Activated naive CD4-positive, alpha-beta T cell (primary cell): ENCODE measurements at places on chromosomes 4 and X.

GRCh38 chr4:125750399-125750798, 435.6 kb downstream of the FAT4 start:
- DNase-seq, result no peak

DNA sequence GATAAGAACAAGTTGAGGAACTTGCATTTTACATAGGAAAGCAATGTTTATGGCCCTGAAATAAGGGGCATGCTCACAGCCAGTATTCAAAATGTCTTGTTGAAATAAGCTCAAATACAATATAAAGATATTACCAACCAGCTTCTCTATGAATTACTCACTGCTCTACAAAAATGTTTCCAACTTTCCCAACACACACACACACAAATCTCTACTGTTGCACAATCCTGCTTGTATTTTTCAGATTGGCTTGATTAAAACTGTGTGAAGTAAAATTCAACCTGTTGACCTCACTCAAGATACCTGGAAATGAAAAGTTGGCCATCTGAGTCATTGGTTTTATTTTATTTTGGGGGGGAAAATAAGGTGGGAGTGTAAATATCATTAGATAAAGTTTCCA, 128.6 kb downstream of the CHIC2 start:
- no peak for DNase-seq

- no peak for DNase-seq
Measured at GRCh38 chrX:125742811-125743210, 423.1 kb downstream of the TEX13C start.

GRCh38 chrX:123153846-123154335, 30.2 kb upstream of the GRIA3 start:
- DNase-seq, result no peak

DNA sequence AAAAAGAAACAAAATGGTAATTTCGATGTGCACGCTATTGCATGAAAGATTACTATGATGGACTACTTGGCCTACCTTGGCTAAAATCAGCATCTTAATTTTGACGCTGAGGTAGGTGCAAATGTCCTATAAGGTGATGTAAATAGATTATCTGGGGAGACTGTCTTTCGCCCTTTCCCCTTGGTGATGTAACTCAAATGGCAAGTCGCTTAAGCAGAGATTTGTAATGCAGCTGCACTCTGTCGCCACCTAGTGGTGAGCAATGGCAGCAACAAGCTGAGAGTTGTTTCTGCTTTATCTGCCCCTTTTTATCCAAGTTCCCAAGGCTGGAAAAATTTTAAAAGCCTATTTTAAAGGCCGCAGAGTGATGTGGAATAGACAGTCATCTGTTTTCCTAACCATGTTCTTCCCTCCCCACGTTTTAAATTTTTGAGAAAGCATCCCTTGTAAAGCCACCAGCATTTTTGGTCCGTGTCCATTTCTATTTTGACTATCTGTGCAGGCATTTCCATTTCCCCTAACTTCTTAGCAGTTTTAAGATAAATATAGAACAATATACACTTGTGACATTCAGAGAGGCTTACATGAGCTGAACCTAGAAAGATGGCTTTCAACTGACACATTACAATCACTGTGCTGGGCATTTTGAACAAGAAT, 62.4 kb upstream of the PDLIM3 start:
- DNase-seq, result peak; percentile 41

DNA sequence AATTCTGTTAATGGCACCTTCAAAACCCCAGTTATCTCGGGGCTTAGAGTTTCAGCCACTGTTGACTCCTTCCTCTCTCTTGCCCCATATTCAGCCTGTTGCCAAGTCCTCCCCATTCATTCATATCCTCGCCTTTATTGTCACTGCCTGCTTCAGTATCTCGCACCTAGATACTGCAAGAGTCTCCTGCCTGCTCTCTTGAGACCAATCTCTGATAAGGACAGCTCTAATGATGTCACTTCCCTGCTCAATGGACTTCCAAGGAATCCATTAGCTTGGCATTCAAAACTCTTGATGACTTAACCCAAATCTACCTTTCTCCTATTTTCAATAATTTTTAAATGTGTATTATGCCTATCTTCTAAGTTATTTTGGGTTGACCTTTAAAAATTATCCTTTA, 1.1 kb upstream of the UBE2A start:
- no peak for DNase-seq
